ENCODE measurements at places on chromosomes 6 and 20. TPM values are rescaled to one million over a fixed set of nuclear protein-coding genes. Genes with fewer than 3 reads are reported as not detected.
A peak's percentile ranks its signal among the peaks of the same experiment; 100 is the strongest.

CDH22 gene
- total RNA-seq = not detected

DSP gene
- total RNA-seq = 67.4 TPM

DNA sequence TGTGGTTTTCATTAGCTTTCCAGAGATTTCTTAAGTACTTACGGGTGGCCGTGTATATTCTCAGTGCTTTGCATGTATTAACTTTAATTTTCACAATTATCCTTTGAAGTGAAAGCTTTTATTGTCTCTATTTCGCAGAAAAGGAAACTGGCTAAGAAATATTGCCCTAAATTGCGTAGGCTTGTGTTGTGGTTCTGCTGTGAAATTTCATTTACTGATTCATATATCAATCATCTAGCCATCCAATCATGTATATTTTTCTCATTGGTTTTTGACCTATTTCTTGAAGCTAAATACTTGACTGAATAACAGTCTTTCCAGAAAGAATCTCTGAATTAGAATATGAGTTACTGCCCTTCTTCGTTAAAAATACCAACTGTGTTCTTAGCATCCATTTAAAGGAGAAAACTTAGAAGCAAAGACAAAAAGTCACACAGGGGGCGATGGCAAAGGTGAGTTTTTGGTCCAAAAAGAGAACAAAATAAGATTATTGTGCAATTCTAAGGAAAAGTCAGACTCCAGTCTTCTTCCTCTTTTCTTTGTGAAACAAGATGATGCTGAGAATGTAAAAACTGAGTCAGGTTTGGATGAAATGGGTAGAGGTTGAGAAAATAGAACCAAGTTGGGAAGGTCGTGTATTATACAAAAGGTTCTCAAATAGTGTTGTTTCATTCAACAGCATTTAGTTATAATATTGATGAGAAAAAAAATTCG is 1.4 kb downstream of the CYB5R4 start:
- no peak for DNase-seq

DNA sequence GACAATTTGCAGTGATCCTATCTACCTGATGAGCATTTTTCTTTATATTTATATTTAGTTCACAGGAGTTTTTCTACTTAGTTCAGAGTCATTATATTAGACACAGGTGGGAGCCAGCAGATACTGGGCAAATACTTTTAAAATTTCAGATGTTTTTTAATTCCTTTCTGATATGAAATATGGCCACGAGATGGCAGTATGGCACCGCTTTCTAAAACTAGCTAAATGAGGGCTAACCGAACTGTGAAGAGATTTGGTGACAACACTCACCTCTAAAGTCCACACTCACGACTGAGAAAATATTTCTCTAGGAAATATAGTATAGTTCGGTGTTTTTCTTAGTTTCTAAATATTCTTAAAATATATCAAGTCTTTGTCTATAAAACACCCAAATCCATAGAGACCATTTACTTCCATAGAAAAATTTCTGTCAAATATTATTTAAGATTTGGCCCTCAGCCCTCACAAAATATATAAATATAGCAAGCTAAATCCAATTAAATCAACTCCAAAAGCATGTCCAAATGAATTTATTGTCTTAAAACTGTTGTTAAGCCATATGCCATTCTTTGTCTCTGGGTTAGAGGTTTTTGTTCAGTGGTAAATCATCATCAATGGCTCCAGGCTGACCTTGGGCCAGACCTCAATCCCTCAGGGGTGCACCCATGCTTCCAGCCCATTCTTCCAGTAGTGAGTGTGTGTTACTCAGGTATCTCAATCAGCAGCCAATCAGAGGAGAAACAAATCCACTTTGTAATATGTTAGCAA is 63.6 kb downstream of the HUS1B start:
- peak; percentile 51 for DNase-seq

DNA sequence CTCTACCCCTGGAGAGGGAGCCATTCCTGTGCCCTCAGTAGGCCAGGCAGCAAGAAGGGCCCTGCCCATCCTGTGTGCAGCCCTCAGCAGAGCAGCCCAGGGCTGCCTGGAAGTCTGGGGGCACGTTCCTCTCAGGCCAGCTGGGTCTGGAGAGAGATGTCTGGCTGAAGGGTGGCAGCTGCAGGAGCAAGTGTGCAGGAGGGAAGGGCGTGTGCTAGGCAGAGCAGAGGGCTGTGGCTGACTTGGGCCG is 62.7 kb downstream of the NOL4L start:
- no peak for DNase-seq
